ENCODE measurements at places on chromosomes 2 and 18. TPM values are rescaled to one million over a fixed set of nuclear protein-coding genes. Genes with fewer than 3 reads are reported as not detected.

The ACADL gene
- total RNA-seq, result not detected

The EML4 gene
- 32.1 TPM for total RNA-seq

The REG3A gene
- total RNA-seq, result not detected

The PCARE gene
- total RNA-seq, result not detected

All from A172 (cell line).